ENCODE measurements at places on chromosomes 7 and 10. TPM values are rescaled to one million over a fixed set of nuclear protein-coding genes. Genes with fewer than 3 reads are reported as not detected.
A peak's percentile ranks its signal among the peaks of the same experiment; 100 is the strongest.

DNA sequence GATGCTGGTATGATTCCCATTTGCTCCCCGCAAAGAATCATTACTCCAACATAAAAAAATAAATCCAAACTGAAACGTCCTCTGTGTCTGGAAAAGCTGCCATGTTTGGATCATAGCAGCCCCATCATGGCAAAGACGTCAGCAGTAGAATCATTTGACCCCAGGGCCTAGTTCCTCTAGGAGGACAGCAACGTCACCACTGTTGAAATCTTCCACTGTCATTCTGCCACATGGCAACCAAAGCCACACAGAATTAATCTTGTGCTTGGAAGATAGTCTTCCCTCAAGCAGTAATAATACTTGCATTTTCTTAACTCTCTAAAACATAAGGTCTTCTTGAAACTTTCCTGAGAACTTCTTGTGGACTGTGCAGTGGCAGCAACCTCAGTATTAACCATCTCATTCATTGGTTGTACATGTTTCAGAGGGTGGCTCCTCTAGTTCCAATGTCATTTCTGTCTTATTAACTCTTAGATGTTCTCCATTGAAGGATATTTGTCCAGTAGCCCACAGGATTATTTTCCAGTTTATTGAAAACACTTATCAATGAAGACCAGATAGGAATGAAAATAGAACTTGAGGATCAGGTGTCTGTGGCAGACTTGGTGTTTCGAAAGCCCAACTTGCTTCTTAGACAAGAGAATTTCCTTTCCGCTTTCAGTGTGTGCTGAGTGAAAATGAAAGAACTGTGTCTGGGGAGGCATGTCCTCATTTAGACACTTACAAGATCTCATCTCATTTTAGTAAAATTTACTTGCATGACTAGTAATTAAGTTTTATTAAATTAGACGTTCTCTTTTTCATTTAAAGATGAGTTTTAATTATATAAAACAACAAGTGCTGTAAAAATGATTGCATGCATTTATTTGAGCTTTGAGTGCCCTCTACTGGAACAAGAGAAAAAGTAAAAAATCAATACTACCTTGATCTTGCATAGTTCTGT is 28.9 kb upstream of the INHBA start:
- DNase-seq: no peak

DNA sequence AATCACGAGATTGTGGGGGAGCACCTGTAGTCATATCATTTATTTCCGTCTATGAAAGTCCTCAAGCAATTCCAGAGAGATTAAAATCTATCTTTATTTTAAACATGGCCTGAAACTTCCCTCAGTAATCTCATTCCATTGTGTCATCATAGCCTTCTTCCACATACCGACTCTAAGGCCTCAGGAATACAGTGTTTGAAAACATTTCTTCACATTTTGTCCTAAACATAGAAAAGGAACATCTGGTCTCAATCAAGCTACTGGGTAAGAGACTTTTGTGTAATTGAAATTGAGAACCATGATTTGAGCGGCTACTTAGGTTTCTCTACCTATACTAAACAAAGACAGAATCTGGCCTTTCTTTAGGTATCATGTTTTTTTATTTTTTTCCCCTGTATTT is 78.0 kb upstream of the ELMO1 start:
- DNase-seq: no peak

GRCh38 chr10:114499630-114500190 is 95.4 kb upstream of the AFAP1L2 start:
- DNase-seq: no peak

DNA sequence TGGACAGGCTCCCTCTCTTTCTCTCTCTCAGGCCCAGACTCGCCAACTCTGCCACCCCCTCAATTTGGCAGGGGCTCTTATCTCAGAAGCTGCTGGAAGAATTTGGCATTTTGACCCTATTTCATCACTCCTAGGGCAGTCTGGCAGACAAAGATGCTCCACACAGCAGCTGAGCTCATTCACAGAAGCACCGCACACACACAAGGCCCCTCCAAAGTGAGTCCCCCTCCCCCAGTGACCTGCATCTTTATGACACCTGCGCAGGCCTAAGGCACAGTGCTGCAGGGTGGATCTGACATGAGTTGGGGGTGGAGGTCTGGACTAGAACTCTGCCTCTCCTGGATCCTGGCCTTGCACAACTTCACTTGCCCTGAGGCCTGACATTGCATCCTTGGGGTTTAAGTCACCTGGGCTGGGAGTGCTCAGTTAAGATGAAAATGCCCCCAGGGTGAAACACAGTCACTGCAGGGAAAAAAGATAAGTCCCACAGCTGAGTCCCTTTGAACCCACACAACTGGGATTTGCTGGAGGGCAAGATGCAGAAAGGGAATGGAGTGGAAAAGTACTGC is 41.1 kb upstream of the DUSP5 start:
- no peak for DNase-seq

Gene CPA1
- total RNA-seq: not detected

GRCh38 chr10:10626734-10627133 is 390.9 kb upstream of the CELF2 start:
- DNase-seq: no peak

DNA sequence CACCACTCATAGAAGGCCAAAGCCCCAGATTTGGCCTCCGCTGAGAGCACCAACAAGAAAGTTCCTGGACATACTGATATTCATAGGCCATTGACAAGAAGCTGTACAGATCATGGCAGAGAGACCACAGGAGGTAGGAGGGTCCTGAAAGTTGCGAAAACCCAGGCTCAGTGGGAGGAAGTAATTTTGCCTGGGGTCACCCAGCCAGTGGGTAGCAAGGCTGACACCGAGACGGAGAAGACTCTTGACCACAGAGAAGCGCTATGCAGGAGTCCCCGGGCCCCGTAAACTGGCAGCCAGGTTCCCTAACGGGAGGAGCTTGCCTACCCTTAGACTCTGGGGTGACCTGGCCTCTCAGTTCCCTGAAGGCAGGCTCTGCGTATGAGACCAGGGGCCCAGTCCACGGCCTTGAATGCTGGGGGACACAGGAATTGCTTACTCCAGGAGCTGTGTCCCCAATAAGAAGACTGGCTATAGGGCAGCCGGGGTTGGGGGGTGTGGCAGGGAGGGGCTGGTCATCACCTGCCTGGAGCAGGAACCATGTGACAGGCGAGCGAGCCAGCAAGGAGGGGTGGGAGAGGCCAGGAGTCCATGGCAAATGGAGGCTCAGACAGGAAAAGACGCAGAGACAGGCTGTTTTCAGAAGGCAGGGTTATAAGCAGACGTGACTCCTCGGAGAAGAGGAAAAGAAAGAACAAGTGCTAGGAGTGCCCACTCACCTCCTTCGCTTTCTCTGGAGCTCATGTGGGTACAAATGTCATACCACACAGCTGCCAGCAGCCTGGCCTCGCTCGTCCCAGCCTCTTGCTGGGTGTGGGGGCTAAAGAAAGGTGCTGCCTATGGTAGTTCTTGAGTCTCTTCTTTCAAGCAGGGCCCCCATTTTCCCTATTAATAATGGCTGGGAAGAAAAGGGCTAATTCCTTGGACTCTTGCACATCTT is 24.6 kb upstream of the NPFFR1 start:
- no peak for DNase-seq

Gene PROSER2
- total RNA-seq: 13.4 TPM

Gene NACAD
- 21.6 TPM for total RNA-seq

DNA sequence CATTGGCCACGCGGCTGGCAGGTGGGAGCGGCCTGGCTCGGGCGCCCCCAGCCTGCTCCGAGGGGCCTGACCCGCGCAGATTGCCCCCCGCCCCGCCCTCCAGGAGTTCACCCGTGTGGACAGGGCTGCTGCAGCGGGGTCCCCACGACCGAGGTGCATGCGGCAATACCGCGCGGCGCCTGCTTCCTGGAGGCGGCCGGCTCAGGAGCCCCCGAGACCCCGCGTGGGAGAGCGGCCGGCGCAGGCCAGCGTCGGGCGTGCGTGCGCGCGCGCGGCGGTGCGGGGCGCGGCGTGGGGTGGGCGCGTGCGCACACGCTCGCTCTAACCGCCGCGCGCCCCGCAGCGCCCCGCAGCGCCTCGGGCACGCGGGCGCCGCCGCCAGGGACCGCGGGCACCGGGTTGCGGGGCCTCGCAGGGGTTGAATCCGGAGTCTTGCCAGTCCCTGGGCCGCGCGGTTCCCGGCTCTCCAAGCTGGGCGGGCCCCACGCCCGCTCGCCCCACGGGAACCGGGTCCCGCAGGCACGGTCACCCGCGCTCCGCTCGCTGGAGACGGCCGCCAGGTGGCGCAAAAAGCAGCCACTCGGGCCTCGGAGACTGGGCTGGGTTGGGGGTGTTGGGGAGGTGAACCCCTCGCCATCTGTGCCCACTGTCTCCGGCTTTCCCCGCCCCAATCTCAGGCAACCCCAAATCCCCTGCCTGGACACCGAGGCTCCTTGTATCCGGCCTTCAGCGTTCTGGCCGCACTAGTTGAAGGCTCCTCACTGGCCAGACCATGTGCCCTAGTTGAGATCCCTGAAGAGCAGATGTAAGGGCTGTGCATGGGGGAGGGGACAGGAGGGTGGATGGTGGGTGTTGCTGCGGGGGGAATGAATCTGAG is 1.3 kb upstream of the ACHE start:
- DNase-seq: peak; percentile 67

Gene SEMA3C
- total RNA-seq: 38.4 TPM

DNA sequence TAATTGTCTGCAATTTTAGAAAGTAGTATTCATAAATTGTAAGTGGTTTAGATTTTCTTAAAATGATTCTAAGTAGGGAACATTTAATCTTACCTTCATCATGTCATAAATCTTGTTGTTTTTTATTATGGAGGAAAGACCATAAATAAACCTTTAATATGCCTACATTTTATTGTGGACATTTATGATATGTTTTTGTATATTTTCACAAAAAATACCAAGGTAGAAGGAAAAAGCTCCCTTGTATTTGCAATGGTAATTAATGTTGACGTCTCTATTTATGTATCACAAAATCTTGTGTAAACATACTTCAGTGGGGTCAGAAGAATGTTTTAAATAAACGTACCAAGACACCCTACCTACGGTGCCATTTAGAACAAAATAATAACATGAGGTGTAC is 155.7 kb upstream of the FAM171A1 start:
- DNase-seq: no peak

Gene OR9A2
- not detected for total RNA-seq

DNA sequence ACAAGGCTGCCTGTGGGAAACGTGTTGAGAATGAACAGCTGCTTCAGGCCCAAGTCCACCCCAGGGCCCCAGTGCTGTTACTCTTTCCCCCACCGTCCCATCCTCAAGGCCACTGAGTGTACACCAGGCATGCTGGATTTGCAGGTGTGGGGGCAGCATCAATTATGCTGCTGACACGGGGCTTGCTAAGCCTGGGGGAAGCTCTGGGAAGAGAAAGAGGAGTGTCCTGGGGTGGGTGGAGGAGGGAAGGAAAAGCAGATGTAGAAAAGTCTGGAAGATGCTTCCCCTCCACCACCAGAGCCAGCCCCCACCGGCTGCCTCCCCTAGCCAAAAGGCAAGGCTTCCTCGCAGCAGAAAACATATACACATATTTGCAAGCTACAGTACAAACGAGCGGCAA is 153.9 kb downstream of the CDH23 start:
- no peak for DNase-seq

- peak; percentile 40 for DNase-seq
Observed at GRCh38 chr10:44980309-44981171, 1.9 kb upstream of the DEPP1 start.

DNA sequence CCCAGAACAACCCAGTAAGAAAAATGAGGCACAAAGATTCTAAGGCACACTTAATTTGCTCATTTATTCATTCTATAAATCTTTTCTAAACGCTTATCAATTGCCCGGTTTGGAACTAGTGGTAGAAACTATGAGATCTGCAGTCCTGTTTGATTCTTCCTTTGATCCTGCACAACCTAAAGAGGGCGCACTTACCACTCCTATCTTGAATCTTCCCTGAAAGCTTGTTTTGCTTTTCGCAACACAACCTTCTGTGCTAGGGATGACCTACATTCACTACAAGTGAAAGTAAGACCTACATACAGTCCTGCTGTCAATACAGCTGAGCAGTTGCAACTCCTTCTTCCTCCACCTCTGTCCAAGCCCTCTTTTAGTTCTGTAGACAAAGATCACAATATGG is 12.6 kb upstream of the ARL4A start:
- no peak for DNase-seq

GRCh38 chr10:18675086-18675801 is 16.0 kb downstream of the ARL5B start:
- no peak for DNase-seq

DNA sequence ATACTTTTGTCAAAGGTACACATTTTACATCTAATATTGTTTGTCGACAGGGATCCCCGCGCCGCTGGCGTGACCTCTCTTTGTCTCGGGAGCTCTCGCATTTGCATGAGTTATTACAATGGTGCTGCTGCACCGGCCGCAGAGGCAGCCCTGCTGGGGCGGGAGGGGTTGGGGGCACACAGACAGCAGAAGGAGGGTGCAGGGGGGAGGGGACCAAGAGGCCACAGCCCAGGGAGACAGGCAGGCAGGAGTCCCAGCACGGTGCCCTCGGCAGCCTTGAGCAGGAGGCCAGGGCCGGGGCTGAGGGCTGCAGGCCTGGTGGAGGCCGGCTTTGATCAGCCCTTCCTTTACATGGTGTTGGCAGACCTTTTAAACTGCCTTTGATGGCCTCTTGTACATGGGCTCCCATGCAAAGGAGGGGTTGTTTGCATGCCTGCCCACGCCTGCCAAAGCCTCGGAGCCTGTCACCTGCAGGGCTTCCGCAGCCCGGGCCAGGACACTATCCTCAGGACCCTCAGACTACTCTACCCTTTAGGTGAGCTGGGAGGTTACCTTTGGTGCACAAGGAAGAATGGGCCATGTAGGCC is 95.5 kb downstream of the EBF3 start:
- DNase-seq: no peak

Gene LMTK2
- total RNA-seq: 12.8 TPM

DNA sequence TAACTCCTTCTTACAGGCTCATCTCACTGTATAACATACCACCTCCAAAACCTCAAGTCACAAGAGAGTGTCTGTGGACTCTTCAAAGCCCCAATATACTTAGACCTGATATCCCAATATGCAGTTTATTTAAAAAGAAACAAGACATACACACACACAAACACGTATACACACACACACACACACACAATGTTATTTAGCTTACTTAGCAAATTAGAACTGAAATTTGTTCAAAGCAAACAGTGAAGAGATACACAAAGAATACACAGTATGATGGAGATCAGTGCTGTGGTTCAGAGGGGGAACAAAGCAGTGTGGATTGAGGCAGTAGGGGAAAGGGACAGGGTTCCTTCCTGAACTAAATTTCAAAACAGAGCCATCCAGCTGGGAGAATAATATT is 807.2 kb downstream of the IPMK start:
- DNase-seq: no peak

Gene CYP3A4
- total RNA-seq: 0.15 TPM

GRCh38 chr10:97886286-97886685 is 36.6 kb downstream of the GOLGA7B start:
- DNase-seq: no peak

Gene AKR1C8
- 0.80 TPM for total RNA-seq

DNA sequence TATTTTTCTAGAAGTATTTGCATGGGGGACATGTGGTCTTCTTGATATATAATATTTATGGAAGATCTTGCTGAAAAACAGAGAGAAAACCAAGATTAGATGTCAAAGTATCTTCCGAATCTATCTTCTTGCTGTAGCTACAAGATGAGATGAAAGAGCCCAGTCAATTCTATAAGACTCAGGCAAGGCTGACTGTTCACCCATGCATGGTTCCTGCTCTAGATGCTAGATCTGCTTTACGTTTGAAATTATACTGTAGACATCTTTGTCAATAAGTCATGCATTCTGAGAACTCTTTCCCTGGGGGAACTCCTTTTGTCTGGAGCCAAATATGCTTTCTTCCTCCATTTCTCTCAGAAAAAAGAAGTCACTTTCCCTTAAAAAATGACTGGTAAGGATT is 1292.0 kb downstream of the XPNPEP1 start:
- no peak for DNase-seq

Gene INHBA
- total RNA-seq: 7.3 TPM

Gene FGFBP3
- total RNA-seq: 1.3 TPM

- no peak for DNase-seq
Observed at GRCh38 chr10:3025026-3025683, 42.2 kb upstream of the PFKP start.

All from ovary (tissue), 10 donors.